ENCODE measurements at places on chromosomes 4 and X.

GRCh38 chr4:172838111-172838510 is 330.5 kb upstream of the GALNT7 start:
- DNase-seq: no peak

GRCh38 chr4:6394671-6395081 is 77.7 kb downstream of the PPP2R2C start:
- DNase-seq: no peak

GRCh38 chrX:106903291-106903824 is at the start of gene RIPPLY1:
RIPPLY1 (minus strand) TSS chrX:106903341; CDS start chrX:106903287, 54 bp downstream.
- no peak for DNase-seq

DNA sequence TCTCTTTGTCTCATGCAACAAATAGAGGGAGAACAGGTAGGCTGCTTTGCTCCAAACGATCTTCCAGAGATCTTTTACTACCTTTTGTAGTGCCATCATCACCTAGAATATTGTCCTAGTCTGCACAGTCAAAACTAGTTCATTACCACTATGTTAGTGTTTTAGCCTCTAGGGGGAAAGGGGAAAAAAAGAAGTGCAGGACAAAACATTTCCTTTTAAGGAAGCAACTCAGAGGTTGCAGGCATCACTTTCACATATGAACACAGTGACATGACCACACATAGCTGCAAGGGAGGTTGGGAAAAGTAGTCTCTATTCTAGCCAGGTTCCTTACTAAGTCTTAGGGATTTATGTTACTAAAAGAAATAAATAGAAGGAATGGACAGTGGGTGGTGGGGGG is 39.3 kb upstream of the RAP2C start:
- no peak for DNase-seq

- no peak for DNase-seq
Measured at GRCh38 chr4:107825072-107825824, 516 bp downstream of the SGMS2 start.

DNA sequence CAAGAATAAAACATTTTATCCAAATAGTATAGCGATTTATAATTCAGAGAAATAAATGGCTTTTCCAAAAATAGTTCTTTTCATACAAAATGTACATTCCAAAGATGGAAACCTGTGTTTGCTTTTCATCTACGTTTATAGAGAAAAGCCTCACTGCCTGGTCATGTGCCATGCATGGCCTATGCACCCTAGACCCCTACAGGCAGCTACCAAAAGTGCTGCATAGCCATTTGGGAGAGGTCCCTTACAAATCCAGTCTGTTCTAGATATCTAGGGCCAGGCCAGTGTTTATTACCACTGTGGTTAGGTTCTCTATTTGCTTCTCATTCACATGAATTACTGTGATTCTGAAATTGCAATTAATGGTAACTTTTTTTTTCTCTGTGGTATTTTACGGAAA is 17.2 kb downstream of the HMGB2 start:
- peak; percentile 69 for DNase-seq

- DNase-seq: no peak
Measured at GRCh38 chrX:6961286-6962005, 186.1 kb upstream of the STS start.

DNA sequence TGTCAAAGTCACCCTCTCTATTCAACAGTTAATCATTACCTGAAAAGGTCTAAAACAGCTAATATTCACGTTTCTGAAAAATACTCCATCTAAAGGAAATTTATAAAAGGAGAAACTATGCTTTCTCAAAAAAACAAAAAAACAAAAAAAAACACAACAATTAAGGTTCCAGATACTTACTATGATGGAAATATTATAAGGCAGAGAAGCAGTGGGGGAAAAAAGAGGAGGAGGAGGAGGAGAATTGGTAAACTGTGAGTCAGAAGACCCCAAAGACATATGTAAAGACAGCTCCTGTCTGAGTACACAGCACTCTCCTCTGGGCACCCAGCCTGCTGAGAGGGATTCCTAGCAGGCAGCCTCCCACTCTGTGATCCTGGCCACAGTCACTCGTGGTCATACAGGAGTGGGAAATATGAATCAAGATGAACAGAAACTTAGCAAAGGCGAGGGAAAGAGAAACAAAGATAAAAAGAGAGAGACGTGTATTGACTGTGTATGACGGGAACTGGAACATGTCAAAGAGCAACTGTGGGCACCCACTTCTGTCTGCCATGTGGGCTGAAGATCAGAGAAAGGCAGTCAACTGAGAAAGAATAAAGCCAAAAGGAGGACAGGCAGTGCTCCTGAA is 12.5 kb downstream of the KLHL15 start:
- no peak for DNase-seq

DNA sequence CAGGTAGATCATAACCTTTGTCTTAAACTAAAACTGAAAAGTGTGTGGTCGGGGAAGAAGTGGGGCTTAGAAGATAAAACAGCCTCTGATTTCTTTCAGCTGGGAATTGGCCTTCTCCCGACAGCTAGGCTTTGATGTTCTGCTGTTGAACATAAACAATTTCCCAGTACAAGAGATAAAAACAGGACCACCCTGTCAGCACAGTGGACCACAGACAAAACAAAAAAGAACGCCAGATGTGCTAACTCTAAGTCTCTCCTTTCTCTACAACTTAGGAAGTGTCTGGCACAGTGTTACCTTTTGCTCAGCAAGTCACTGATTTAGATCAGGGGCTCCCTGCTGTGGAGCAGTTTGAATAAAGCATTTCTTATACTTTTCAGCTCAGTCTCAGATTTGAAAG is 87.5 kb upstream of the UXT start:
- no peak for DNase-seq

GRCh38 chrX:148929686-148930085 is 429.3 kb downstream of the AFF2 start:
- no peak for DNase-seq

DNA sequence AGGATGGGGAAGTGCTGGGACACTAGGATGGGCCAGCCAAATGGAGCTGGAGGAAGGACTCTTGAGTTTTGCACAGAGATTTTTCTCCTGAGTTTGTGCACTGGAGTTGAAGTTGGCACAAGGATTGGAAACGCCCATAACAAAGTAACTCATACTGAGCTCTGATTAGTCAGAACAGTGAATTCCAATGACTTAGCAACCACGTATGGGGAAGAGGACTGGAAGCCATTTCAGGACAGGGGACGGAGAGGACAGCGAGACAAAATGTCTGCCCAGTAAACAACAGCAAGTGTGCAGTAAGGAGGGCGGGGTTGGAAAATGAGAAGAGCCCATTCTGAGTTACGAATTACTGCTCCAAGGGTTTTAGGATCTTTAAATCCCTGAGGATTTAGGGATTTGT is 5.9 kb downstream of the RIPPLY1 start:
- no peak for DNase-seq

- DNase-seq: no peak
Measured at GRCh38 chrX:112840382-112841113, at the start of gene AMOT. AMOT (minus strand) TSS chrX:112840831; CDS start chrX:112823126, 17,705 bp downstream.

- no peak for DNase-seq
Measured at GRCh38 chr4:21948347-21949072, at the start of gene KCNIP4. KCNIP4 (minus strand) TSS chr4:21948772.

DNA sequence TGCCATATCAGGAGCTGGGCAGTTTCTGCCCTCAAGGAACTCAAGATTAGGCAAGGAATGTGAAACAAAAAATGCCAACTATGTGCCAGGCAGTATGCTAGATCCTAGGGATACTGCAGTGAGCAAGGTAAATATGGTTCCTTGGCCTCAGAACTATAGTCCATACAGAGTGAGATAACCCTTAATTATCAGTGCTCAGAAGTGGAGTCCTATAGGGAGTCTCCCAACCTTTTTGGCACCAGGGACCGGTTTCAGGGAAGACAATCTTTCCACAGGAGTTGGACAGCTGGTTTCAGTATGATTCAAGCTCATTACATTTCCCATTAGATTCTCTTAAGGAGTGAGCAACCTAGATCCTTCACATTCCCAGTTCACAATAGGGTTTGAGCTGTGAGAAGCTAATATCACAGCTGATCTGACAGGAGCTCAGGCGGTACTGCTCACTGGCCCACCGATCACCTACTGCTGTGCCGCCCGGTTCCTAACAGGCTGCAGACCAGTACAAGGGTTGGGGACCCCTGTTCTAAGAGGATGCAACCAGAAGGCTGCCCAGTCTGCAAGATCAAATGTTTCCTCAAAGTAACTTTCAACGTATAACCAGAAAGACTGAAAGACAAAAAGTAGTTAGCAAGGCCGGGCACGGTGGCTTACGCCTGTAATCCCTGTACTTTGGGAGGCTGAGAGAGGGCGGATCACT is 1.7 kb upstream of the SRP72 start:
- DNase-seq: peak; percentile 19

GRCh38 chr4:171629182-171629581 is 184.0 kb upstream of the GALNTL6 start:
- DNase-seq: no peak

- no peak for DNase-seq
Measured at GRCh38 chr4:1490654-1491327, 84.5 kb upstream of the NKX1-1 start.

DNA sequence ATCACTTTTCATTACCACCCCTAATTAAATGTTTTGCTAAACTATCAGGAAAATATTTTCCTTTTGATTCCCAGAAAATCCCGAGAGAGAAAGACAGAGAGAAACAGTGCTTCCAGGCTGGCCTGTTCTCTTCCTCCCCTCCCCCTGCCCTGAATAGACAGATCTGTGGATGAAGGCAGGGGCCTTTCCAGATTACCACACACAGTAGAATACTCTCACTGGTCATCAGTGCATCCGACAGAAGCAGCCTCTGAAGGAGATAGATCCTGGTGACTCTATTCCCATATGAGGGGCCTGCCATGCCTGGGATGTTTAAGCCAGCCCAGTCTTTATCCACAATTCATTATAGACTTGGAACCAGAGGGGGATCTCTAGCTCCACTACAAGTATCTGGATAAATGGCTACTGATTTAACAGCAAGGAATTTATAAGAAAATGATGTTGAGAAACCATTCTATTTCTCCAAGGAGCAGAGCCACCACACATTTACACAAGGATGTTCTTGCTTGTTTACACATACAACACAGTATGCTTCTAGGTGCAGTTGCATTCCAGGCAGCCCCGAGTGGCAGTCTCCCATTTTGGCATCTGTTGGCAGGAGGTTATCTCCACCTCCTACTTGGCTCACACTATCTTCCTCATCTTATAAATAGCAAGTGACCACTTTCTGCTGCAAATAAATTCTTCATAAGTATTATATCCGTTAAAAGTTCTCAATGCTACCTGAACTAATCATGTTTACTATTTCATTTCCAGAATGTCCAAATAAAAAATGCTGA is 115.8 kb downstream of the HS6ST2 start:
- no peak for DNase-seq

DNA sequence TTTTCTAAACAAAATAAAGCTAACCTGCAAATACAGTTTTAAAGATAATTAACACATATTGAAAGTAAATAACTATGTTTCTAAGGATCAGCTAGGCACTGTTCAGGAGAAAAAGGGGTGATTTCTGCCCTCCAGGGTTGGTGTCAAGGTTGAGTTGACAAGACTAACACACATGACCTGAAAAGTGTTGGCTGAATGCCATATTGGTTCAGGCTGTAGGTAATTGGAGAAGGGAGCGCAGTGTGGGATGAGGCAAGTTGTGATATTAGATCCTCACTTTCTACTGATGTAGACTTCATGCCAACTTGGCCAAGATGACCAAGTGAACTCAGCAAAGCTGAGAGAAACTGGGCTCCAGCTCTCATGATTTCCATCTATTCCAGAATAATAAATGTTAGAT is 42.2 kb downstream of the PPM1K start:
- DNase-seq: no peak

- peak; percentile 79 for DNase-seq
Measured at GRCh38 chr4:122577808-122578781, 42.8 kb downstream of the IL21 start.

Data from NAMALWA (cell line).